HS-27A (cell line): ENCODE measurements at places on chromosomes 2 and 18.

DNA sequence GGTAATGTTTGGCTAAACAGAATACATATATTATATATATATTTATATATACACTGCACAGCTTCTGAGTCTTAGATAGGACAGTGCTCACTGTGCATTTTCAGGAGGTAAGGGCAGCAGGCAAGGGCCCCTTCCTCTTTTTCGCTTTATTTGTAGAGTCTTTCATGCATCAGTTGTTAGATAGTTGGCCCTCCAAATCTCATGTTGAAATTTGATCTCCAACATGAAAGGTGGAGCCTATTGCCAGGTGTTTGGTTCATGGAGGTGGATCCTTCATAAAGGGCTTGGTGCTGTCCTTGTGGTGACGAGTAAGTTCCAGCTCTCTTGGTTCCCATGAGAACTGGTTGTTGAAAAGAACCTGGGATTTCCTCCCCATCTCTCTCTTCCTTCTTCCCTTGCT lies 48.1 kb downstream of the TSN start:
- DNase-seq: no peak

GRCh38 chr2:234842753-234843152 lies 109.1 kb upstream of the SH3BP4 start:
- DNase-seq: no peak

DNA sequence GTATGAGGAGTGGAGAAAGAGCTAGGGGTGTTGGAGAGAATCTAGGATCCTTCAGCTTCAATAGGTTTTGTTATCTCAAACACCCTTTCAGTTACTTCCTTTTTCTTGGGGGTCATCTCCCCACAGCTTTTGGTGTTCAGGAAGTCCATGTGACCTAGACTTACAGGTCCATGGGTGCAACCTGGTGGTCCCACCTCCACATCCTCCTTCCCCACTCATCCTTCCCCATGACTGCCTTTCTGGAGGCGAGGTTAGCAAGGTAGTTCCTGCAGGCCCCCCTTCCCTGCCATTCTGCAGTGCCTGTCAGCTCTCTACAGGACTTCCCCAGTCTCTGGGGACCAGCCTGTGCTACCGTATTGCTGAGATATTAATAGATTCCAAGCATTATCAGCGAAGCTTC lies 107.6 kb downstream of the TMEM17 start:
- DNase-seq: no peak

- DNase-seq: no peak
Measured at GRCh38 chr2:10089565-10090190, 9.5 kb upstream of the CYS1 start.

GRCh38 chr18:26403491-26403890 lies 144.9 kb downstream of the KCTD1 start:
- DNase-seq: no peak

- no peak for DNase-seq
Measured at GRCh38 chr18:12455496-12455895, 47.8 kb downstream of the PRELID3A start.

DNA sequence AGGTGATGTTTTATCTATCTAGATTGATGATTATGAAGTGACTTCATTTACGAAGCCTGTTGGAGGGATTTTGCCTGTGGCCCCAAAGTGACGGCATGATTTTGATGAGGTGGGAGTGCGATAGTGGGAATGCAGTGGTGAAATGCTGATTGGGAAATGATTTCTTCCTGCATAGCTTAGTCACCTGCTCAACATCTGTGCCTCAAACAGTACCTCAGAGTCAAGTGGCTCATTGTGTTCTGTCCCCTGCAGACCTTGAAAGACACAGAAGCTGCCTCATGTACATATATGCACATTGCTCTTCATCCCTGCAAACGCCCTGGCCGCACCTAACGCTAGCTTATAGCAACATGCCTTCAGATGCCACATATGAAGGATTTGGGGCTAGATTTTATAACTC lies 201.2 kb downstream of the TPGS2 start:
- DNase-seq: no peak

GRCh38 chr2:171176516-171176915 lies 15.8 kb upstream of the TLK1 start:
- DNase-seq: no peak

DNA sequence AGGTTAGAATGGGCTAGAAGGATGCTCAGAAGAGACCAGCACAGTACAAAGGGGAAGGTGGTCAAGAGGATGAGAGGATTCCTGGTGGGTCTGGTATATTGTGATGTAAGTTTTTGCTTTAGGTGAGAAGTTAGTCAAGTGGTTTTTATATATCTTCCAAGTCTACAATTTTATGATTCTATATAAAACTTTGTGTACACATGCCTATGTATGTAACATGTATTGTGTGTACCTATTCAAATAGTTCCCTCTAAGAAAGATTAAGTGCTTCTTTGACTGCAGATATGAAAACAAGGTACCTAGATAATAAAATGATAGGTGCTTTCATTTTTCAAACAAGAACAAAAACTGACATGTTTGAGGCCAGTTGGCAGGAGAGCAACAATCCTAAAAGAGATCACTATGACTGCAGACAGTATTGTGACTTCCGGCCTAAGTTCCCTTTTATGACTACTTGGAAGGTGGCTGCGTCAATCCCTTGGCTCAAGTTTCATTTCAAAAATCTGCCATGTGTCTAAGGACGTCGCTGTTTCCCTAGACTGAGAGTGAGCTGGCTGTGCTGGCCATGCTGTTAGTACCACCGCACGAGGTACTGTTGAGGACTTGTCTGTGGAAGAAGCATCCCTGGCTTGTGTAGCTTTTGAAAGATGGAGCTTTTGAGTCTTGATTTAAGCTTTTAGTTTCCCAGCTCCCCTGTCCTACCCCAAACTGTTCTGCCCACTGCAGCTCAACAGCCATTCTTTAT lies 123.1 kb downstream of the PRPF40A start:
- no peak for DNase-seq

- DNase-seq: no peak
Measured at GRCh38 chr2:217766356-217766755, 236.4 kb downstream of the TNS1 start.

DNA sequence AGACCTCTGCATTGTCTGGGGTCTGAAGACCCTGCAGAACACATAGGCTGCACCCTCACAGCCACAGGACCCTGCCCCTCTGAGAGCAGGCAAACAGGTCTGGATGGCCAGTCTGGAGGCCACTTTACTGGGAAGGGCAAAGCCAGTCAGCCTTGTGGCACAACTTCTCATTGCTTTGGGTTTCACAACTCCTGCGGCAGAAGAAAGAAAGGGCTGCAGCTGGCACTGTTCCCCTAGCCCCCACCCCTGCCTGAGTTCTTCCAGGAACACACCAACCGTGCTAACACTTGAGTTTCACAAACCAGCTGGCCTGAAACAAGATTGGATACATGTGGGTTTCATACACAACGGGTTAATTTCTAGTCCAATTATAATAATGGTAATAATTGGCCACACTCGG lies 276.5 kb upstream of the MGAT5 start:
- no peak for DNase-seq

- DNase-seq: no peak
Measured at GRCh38 chr2:207662203-207662602, 37.0 kb upstream of the METTL21A start.

DNA sequence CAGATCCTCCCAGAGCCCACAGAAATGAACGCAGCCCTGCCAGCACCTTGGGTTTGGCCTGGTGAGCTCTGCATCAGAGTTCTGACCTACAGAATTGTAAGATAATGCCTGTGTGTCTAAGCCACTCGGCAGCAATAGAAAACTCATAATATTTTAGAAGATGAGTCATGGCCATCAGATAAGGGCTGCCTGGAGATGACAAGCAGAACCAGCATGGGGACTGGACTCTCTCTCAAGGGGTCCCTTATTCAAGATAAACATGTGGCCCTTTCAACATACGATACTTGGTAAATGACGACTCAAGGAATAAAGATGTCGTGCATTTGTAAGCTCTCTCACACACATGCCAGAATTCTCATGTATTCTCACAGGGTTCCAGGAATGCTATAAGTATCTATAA lies 8.5 kb upstream of the AGAP1 start:
- no peak for DNase-seq

DNA sequence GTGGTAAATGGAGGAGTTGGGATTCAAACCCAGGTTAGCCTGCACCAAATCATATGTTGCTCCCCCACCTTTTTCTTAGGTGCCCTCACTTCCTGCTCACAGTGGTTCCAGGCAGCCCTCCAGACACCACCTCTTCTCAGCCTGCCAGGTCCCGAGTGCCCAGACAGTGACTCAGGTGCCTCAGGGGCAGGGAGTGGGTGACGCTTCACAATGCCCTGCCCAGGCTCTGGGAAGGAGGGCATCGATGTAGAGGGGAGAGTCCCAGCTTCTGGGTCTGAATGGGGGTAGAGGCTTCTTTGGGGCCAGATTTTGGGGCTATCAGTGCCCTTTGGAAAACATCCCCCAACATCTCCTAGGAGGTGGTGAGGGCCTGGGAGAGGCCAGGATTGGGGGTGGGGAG lies 5.2 kb upstream of the DNAJB2 start:
- DNase-seq: no peak

- no peak for DNase-seq
Measured at GRCh38 chr2:159126432-159127022, 158.1 kb downstream of the TANC1 start.

- no peak for DNase-seq
Measured at GRCh38 chr18:63374540-63374939, 7.5 kb upstream of the KDSR start.

GRCh38 chr2:94986392-94986963 lies 39.0 kb upstream of the MAL start:
- DNase-seq: peak; percentile 22

DNA sequence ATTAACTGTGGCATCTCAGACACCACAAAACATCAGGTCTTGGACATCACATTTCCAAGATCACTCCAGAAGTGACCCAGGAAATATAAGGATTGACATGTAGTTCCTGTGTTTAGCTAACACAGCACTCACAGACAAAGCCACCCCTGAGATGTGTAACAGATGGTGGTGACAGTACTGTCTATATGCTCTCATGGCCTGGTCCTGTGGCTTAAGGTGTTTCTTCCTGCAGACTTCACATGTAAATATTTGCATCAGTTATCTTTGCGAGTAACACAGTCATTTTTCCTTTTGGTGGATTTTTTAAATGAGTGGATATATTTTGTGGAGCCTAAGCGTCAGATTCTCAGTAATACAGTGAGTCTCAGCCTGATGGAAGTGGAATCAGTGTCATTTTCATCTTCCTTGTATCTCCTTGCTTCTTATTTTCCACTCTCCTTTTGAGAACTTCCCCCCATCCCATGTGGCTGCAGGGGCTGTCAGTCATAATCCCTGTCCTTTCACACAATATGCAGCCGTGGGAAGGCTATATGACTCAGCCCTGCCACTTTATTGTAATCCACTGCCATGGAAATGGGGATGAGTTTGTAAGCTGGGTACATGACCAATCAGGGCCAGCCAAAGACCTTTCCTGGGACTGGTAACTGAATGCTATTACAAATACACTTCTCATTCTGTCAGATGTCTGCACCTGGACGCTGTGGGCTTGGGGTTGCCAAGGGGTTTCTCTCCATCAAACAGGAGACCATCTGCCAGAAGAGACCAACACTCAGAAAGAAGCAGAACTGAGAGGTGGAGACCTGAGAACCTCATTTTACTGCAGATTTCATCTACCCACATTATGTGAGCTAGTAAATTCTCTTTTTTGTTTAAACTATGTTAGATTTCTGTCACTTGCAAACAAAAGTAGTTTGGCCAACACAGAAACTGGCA lies 74.3 kb downstream of the ICOS start:
- DNase-seq: no peak

- DNase-seq: no peak
Measured at GRCh38 chr2:128303911-128304310, 14.8 kb downstream of the HS6ST1 start.

DNA sequence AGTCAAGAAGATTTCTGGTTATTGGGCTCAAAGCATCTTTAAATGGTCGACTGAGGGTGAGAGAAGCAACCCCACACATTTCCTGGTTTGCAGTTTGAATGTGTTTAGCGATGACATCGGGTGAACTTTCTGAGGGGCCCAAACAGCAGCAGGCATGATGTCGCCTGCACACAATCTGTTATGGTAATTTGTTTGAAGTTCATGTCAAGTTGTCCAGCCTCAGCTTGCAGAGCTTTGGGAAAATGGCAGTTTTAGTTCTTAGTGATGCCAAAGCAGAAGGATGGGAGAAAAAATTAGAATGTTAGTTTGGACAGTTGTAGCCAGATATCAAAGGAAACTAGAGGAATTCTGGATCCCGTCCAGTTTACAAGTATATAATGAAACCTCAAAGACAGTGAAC lies 284.6 kb downstream of the MBD5 start:
- no peak for DNase-seq

DNA sequence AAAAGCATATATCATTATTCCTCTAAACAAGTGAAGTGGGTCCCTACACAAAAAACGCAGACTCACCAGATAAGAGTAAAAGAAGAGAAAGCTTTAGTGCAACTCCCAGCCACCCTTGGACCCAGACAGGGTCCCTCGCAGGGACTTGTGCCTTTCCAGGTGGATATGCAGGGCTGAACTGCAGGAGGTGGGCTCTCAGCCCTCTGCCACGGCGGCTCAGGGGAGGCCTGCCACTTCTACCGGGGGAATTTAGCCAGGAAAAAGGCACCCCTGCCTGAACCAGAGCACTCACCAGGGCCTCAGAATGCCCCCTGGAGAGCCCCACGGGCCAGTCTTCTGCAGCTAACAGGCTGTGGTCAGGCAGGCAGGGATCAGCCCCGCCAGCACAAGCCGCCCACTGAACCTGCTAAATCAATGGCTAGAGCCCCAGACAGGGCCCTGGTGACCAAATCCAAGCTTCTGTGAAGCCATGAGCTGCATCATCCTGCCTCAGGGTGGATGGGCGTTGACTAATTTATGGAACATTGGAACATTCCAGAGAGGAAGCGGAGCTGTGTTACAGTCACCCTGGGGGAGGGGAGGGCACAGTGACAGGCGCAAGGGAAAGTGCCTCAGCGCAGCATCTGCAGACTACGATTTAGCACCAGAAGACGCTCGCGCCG lies 209.3 kb downstream of the EIPR1 start:
- no peak for DNase-seq

DNA sequence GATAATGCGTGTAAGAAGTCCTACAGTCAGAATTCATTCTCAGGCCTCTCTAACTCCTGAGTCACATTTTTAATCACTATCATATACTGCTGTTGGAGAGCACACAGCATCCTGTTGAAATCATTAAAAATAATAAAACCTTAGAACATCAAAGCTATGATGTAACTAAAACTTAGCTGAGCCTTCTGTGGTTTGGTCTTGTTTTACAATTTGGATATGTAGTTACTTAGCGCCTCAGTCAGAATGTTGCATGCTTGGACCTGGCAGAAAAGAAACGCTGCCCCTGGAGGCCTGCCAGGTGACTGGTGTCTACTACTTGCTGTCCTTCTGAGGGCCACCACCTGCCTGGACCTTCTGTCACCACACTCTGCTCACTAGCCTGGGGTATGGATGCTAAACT lies 261.1 kb upstream of the RASGRP3 start:
- no peak for DNase-seq

GRCh38 chr2:29879456-29879855 lies 41.9 kb downstream of the ALK start:
- no peak for DNase-seq

DNA sequence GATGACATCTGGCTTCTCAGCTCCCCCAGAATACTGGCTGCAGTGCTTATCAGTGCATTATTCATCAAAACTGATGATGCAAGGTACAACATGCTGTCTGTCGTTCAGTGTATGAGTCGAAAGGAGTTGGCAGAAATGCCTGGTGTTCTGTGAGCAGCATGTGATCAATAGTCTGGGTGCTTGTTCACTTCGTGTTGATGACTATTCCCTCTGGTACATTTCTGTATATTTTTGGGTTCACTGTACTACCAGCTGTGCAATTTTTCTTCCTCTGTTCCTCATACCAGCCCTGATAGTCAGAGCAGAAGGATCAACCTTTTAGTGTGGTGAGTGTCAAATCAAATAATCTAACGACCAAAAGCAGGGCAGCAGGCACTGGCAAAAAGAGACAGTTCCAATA lies 59.0 kb upstream of the KLHL14 start:
- DNase-seq: no peak
